ENCODE measurements at places on chromosomes 6 and 20.

DNA sequence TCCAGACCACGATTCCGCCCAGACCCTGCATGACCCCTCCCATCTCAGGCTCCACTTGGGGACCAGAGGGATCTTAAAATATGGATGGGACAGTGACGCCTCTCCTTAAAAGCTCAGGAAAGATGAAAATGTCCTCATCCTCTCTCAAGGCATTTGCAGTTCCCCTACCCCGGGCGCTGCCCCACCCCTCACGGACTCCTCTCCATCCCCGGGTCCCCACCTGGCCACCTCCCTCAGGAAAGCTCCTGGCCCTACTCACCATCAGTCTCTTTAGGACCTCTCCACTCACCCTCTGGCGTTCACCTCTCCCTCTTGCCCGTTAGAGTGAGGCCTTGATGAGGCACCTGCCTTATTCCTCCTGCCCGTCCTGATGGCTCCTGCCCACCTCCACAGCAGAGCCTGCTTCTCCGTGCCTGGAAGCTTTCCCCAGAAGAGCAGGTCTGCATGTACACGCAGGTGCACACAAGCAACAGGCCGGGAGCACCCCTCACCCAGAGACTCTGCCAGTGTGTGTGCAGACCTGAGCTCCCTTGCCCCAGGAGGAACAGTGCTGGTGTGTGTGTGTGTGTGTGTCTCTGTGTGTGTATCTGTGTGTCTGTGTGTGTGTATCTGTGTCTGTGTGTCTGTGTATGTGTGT lies 105.6 kb upstream of the NXT1 start:
- no peak for DNase-seq

DNA sequence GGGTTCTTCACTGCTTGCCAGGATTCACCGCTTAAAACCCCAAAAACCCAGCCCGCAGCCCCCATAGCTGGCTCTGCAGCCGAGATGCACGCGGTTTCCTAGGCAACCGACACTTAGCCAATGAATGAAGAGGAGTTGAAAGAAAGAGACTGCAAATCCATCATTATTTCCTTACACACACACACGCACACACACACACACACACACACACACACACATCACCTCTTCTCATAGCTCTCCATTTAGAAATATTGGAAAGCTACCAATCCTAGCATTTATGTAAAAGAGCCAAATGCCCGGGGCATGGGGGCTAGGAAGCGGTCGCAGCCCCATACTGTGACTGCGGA lies 3.4 kb upstream of the TUBB2B start:
- DNase-seq: no peak

- no peak for DNase-seq
Measured at GRCh38 chr20:58938078-58938477, 43.0 kb upstream of the NELFCD start.

GRCh38 chr20:24842918-24843715 lies 106.0 kb upstream of the CST7 start:
- no peak for DNase-seq

DNA sequence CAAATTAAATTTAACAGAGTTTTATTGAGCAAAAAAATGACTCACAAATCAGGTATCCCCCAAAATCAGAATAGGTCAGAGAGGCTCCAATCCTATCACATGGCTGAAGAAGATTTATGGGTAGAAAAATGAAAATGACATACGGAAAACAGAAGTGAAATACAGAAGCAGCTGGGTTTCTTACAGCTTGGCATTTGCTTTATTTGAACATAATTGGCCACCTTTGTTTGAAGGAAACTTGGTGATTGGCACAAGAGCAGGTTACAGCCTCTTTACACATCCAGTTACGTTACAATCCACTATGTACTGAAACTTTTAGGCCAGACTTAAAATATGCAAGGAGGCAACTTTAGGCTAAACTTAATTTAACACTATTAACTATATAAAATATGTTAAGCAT lies 11.7 kb upstream of the TREM2 start:
- no peak for DNase-seq

- DNase-seq: no peak
Measured at GRCh38 chr6:112007805-112008204, 46.1 kb upstream of the CCN6 start.

Measured in Panc1 (cell line).